Stimulated activated CD8-positive, alpha-beta memory T cell treated with anti-CD3 and anti-CD28 coated beads, Interleukin-15, amount 100 ng/mL, for 1 hour (primary cell): ENCODE measurements at places on chromosomes 2 and 18.

DNA sequence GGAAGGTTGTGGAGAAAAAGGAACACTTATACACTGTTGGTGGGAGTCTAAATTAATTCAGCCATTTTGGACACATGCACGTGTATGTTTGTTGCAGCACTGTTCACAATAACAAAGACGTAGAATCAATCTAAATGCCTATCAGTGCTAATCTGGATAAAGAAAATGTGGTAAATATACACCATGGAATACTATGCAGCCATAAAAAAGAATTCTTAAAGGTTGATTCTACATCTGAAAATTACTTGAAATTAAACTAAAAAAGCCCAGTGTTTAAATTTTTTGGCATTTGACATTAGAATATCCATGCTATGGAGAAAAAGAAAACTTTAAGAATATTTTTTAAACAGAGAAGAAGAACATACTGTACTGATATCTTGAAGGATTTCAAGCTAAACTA, 84.0 kb downstream of the BMPR2 start:
- no peak for DNase-seq

DNA sequence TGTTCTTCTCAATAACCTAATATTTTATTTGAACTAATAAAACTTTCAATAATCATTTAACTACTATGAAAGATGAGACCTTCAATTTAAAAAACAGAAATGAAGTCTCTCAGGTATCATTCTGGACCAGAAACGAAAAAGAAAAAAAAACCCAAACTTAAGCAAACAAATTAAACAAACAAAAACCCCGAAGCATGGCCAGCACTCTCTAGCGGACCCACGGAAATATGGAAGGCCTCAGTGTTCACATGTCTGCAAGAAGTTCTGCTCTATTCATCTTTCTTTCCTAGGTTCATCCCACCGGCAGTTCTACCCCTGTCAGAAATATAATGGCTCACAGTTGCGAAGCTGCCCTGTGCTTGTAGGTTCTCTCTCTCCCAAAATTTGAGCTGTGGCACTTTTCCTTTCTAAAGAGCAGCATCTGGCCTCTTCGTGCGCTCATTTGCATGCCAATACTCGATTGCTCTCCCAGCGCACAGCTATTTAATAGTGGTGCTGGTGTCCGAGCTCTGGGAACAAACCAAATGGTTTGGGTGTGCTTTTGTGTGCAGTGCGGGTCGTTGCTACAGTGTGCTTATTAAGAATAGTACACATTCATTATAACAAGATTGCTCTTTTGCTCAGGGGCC, 129.0 kb upstream of the ZEB2 start:
- DNase-seq = no peak

DNA sequence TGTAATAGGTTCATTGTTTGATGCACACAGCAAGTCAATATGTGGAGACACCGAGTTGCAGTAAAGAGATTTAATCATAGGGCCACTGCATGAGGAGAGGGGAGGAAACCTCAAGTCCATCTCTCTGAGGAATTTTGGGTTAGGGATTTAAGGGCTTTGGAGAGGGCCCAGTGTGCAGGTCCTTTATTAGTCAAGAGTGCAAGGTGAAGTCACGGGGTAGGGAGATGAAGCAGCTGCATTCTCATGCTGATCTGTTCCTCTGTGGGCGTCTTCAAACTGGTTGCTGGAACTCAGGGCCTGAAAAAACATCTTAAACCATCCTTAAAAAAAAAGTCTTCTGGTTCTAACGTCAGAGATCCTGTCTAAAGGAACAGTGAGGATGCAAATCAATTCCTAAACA, 131.6 kb downstream of the NXPH2 start:
- DNase-seq = no peak

DNA sequence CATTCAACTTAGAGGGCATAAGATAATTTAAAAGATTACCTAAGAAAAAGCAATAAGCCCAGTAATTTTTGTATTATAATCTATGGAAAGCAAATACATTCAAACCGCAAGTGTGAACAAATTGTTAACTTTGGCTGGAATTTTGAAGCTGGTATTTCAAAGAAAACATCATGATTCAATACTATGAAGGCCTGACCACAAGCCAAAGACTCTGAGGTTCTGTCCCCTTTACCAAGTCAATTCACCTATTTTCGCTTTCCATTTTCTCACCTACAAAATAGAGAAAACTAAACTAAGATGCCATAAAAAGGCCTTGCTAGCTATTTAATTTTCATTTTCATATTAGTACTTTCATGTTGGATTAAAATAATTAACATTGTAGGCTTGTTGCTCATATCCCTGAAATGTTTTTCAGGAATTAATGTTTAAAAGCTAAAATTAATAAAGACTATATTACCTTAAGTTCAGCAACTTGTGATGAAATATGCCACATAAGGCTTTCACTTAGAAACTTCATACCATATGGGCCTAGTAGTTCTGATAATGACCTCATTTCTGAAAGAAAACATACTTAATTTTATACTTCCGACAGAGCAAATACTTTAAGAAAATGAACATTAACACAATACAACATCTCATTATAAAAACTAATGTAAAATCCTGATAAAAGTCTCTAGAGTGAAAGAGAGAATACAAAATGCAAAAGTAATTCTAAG, 85.7 kb upstream of the FRZB start:
- no peak for DNase-seq

DNA sequence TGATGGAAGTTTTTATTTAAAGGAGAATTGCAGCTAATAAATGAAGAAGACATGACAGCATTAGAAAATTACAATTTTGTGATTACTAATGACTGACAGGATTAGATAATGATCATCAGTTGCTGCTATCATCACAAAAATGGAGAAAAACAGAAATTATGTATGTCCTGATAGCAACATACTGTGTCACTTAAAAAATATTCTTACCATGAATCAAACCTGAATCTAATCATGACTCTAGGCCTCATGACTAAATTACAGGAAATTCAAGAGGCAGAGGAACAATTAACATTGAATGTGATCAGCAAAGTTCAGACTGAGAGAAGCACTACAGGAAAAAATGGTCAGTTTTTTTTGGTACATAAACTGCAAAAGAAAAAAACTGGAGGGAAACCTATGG, 147.8 kb downstream of the PMAIP1 start:
- no peak for DNase-seq
